ENCODE measurements at places on chromosomes 4 and X. TPM values are rescaled to one million over a fixed set of nuclear protein-coding genes. Genes with fewer than 3 reads are reported as not detected.

Gene BTK
- total RNA-seq: not detected

DNA sequence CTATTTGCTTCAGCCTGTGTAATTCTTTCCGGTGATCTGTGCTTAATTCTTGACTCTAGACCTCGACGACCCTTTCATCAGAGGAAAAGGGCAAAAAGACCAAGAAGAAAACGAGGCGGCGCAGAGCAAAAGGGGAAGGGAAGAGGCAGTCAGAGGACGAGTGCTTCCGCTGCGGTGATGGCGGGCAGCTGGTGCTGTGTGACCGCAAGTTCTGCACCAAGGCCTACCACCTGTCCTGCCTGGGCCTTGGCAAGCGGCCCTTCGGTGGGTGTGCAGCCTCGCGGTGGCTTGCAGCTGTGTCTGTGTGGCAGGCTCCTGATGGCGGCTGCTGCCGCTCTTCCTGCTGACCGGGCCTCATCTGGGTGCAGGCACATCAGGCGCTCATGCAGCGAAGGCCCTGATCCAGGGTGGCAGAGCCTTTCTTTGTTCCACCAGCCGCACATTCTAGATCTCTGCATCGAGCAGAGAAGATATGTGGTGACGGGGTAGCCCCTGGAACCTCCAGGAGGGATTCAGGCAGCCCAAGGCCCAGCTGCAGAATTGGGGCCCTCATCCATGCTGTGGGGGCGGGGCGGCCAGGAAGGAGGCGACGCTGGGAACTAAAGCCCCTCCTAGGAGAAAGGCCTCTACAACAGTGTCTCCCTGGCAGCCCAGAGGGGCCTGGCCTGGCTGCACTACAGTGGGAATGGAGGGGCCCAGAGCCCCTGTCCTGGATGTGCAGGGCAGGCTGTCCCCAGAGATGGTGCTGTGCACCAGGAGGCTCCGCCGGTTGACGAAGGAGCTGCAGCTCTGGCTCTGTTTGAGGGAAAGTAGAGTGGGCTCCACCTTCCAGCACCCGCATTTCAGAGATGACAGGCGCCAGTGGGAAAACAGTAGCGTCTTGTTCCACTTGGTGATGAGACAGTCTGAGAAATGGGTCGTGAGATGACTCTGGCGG is 32.1 kb downstream of the NELFA start:
- DNase-seq: no peak
- H3K27me3 ChIP-seq: no peaks in the 10 kb centered on the region

DNA sequence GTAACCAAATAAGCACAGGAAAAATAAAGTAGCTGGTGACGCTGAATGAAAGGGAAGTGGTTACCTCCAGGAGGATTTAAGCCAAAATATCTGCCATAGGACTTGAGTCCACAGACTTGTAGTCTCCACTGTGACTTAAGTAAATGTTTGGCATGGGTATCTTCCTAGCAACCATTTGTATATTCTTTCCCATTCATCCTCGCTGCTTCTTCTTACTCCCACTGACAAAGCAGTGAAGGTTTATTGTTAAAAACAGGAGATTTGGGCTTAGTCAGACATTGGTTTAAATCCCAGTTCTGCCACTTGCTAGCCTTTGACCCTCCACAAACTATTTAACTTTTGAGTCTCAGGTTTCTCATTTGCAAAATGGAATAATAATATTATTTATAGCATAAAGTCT is 22.3 kb downstream of the COL4A6 start:
- H3K4me1 ChIP-seq: no peaks in the 10 kb centered on the region
- no peak for DNase-seq
- no peaks in the 10 kb centered on the region for H3K27me3 ChIP-seq

DNA sequence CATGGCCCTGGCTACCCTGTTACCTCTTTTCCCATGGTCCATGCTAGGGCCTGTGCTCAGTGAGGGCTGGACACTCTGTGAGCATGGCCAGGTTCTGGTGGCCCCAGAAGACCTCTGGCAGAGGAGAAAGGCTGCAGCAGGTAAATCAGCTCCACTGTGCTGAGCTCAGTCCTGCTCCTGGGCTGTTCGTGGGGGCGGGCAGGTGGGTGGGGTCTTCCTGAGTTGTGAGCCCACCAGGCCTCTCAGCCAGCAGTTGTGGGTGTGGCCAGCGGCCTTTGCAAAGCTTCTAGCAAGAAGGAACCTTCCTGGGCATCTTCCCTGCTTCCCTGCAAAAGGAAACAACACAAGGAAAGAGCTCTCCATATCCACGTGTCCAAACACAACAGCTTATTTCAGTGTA is 85.3 kb upstream of the STX18 start:
- H3K27me3 ChIP-seq: no peaks in the 10 kb centered on the region
- no peak overlapping the region for H3K27ac ChIP-seq
- H3K4me1 ChIP-seq: 0 out of 2 replicates have a peak, but pooled peaks cover 7% of the 10 kb centered on the region
- no peak for DNase-seq
- H3K4me3 ChIP-seq: no peak overlapping the region

GRCh38 chrX:135530097-135530496 is 9.6 kb downstream of the INTS6L start:
- H3K27ac ChIP-seq: no peak overlapping the region
- DNase-seq: no peak
- H3K4me1 ChIP-seq: no peaks in the 10 kb centered on the region

DNA sequence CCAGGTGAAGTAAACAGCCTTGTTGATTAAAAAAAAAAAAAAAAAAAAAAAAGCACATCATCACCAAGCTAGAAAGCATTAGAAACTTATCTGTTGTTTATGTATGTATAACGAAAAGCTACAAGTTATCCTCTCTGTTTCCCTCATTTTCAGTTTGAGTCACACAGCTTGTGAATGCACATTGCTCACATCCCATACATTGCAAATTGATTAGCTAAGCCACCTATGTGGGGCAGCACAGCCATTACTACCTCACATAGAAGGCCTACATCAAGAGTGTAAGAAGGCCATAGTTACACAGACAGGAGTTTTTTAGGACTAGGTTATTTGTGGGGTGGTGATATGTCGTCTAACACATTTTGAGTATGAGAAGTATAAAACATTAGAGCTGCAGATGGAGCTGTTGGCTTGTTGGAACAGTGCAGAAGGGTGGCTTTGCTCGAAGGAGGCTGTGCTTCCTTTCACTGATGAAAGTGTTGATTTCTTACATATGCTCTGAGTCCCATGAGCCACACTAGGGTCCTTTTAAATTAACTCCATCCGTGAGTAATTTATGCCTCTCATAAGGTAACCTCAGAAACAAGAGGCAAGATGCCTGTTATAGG is 431.6 kb downstream of the GABRG1 start:
- H3K4me1 ChIP-seq: no peaks in the 10 kb centered on the region
- no peak for DNase-seq
- no peaks in the 10 kb centered on the region for H3K36me3 ChIP-seq
- H3K4me3 ChIP-seq: no peak overlapping the region
- H3K27me3 ChIP-seq: no peaks in the 10 kb centered on the region
- no peak overlapping the region for H3K27ac ChIP-seq

DNA sequence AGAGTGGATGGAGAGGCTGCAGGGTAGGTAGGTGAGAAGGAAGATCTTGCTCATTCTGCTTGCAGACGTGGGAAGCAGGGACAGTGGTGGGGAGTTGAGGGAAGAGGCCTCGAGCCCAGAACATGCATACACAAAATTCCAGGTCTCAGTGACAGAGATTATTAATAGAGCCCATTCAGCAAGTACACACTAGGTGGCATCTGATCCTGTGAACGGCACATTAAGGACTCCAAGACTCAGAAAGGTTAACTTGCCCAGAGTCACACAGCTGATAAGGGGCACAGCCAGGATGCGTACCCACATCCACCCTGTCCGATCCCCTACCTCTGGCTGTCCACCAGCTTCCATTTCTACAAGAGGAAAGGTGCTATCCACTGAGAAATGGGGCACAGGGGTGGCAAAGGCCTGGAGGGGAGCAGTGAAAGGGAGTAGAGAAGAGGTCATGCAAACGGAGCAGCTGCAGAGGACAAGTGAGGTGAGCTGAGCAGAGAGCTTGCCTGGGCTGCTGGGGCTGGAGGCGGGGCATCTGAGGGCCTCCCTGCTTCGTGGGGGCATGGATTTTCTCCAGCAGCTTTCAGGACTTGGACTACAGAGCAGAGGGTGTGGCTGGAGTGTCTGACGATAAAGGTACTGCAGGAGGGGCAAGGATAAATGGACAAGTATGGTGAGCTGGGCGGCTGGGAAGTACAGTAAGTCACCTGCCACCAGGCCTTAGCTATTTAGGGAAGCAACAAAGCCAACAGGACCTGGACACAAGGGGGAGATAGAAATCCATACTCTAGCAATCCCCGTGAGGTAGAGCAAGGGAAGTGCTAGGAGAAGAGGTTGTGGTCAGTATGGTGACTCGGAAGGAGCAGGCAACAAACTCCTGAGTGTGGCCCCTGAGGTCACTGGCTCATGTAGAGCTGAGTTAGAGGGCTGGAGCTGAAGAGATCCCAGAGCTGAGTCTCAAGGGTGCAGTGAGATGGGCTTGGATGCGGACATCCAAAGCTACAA is 11.2 kb downstream of the IDS start:
- no peak overlapping the region for H3K4me3 ChIP-seq
- no peak for DNase-seq
- peaks cover 48% of the 10 kb centered on the region for H3K4me1 ChIP-seq
- no peaks in the 10 kb centered on the region for H3K27me3 ChIP-seq
- peaks cover 2% of the 10 kb centered on the region for H3K36me3 ChIP-seq

Gene MAGEA2
- 0.15 TPM for total RNA-seq

GRCh38 chr4:3518511-3518880 is 13.7 kb downstream of the LRPAP1 start:
- H3K4me3 ChIP-seq: no peak overlapping the region
- H3K4me1 ChIP-seq: no peaks in the 10 kb centered on the region
- H3K27me3 ChIP-seq: no peaks in the 10 kb centered on the region
- no peak for DNase-seq

- H3K27me3 ChIP-seq: no peaks in the 10 kb centered on the region
- no peaks in the 10 kb centered on the region for H3K36me3 ChIP-seq
- H3K27ac ChIP-seq: peak overlapping the region; percentile 24
- no peak for DNase-seq
Measured at GRCh38 chr4:112284662-112285411, 867 bp downstream of the TIFA start.

Gene YY2
- total RNA-seq: 0.31 TPM

Gene ADAMTS3
- not detected for total RNA-seq

Gene KLB
- 41.9 TPM for total RNA-seq

Gene SLC9A6
- 5.1 TPM for total RNA-seq

DNA sequence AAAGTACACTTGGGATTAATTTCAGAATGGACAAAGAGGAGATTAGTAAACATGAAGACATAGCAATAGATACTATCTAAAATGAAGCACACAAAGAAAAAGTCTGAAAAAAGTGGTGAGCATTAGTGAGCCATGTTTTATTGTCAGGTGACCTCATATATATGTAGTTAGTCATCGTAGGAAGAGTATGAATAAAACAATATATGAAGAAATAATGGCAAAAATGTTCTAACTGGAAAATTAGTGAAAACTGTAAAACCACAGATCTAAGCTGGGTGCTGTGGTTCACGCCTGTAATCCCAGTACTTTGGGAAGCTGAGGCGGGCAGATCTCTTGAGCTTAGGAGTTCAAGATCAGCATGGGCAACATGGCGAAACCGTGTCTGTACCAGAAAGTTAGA is 67.9 kb downstream of the RBPJ start:
- no peak overlapping the region for H3K4me3 ChIP-seq
- no peak overlapping the region for H3K27ac ChIP-seq
- no peaks in the 10 kb centered on the region for H3K27me3 ChIP-seq

GRCh38 chr4:20288846-20289512 is 37.3 kb downstream of the SLIT2 start:
- no peaks in the 10 kb centered on the region for H3K4me1 ChIP-seq
- no peak overlapping the region for H3K4me3 ChIP-seq
- H3K27me3 ChIP-seq: no peaks in the 10 kb centered on the region
- DNase-seq: no peak

Gene UGT2B28
- total RNA-seq: 0.11 TPM

Gene BST1
- total RNA-seq: 0.22 TPM

DNA sequence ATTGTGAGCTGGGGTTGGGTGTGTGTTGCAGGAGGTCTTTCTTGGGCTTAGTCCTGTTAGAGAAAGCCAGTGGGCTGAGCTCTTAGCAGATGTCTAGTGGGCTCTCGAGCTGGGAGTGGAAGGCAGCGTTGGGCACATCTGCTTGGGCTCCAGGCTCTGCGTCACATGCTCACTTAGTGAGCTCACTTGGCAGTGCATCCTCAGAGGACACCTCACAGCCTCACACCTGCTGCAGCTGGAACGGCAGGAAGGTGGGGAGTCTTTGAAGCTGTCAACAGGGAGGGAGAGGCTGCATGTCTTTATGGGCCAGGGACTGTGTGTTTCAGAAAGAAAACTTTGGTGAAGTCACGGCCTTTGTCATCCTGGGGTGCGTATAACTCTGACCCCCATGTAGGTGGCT is 82.2 kb downstream of the PSAPL1 start:
- no peaks in the 10 kb centered on the region for H3K4me1 ChIP-seq
- H3K27me3 ChIP-seq: no peaks in the 10 kb centered on the region
- H3K27ac ChIP-seq: no peak overlapping the region
- H3K4me3 ChIP-seq: no peak overlapping the region

GRCh38 chr4:33658971-33659370 is 2585.3 kb downstream of the ARAP2 start:
- no peak overlapping the region for H3K4me3 ChIP-seq
- DNase-seq: no peak
- H3K36me3 ChIP-seq: no peaks in the 10 kb centered on the region
- no peak overlapping the region for H3K27ac ChIP-seq
- H3K27me3 ChIP-seq: no peaks in the 10 kb centered on the region

Gene TLR8
- not detected for total RNA-seq

DNA sequence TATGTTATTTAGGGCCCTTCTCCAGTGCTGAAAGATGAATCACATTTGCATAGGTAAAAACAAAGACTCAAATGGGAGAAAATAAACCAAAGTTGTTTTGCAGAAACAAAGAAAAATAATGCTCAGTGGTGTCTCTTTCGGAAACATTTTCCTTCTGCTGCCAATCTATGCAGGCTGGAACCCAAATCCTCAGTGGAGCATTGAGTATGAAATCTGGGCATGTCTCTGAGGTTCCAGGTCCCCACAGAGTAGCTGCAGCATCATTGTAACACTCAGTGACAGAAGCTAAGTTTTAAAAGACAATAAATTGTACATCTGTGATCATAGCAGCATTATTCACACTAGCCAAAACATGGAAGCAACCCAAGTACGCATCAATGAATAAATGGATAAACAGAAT is 303.6 kb downstream of the FBXW7 start:
- no peaks in the 10 kb centered on the region for H3K4me1 ChIP-seq
- no peak overlapping the region for H3K27ac ChIP-seq
- H3K36me3 ChIP-seq: no peaks in the 10 kb centered on the region
- H3K4me3 ChIP-seq: no peak overlapping the region
- H3K27me3 ChIP-seq: no peaks in the 10 kb centered on the region
- DNase-seq: no peak

Gene USP17L20
- not detected for total RNA-seq

- H3K4me1 ChIP-seq: no peaks in the 10 kb centered on the region
- H3K27ac ChIP-seq: no peak overlapping the region
- no peaks in the 10 kb centered on the region for H3K27me3 ChIP-seq
- H3K36me3 ChIP-seq: no peaks in the 10 kb centered on the region
Measured at GRCh38 chr4:181877329-181877848, 365.8 kb upstream of the TENM3 start.

Gene PNCK
- not detected for total RNA-seq

- H3K27ac ChIP-seq: no peak within 1 kb of the TSS
- no peaks in the 10 kb centered on the region for H3K27me3 ChIP-seq
- no peaks in the 10 kb centered on the region for H3K36me3 ChIP-seq
- peaks cover 15% of the 10 kb centered on the region for H3K4me1 ChIP-seq
- H3K4me3 ChIP-seq: no peak within 1 kb of the TSS
- DNase-seq: no peak
Measured at GRCh38 chrX:49171752-49172279, at the start of gene PLP2. Gene PLP2 (plus strand): TSS chrX:49171898. CDS start chrX:49172001, 103 bp downstream.

Gene TECRL
- total RNA-seq: not detected

Gene PABPC5
- total RNA-seq: not detected
